Fibroblast of pulmonary artery (primary cell): ENCODE measurements at places on chromosomes 13 and 19.

DNA sequence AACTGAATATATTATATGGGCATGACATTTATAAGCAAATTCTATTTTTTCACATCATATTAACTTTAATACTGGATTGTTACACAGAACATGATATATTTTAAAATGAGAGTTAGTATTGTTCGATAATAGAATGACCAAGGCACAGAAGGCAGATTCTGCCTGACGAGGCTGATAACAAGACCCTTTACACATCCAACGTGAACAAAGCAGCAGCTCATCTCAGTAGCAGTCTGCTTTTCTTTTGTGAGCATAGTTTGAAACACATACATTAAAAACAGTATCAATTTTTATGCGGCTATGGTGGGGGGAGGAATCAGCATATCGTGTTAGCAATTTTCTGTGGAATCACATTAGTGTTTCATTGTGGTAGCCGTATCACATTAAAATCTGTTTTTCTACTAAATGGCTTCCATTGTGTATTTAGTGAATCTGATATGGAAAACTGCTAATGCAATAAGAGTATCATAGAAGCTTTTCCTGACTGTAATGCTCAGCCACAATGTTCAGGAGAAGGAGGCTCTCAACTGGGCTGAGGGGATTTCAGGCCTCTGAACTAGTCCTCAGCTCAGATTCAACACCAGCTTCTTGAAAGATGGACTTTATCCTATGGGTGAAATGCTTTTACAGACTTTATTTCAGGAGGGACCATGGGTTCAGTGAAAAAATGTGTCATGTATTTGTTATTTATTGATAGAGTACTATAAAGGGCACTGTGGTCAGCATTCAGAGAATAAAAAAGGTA is 4.0 kb downstream of the SMAD9 start:
- no peak for DNase-seq

- DNase-seq = no peak
Measured at GRCh38 chr13:26813980-26814348, 53.4 kb upstream of the GPR12 start.

DNA sequence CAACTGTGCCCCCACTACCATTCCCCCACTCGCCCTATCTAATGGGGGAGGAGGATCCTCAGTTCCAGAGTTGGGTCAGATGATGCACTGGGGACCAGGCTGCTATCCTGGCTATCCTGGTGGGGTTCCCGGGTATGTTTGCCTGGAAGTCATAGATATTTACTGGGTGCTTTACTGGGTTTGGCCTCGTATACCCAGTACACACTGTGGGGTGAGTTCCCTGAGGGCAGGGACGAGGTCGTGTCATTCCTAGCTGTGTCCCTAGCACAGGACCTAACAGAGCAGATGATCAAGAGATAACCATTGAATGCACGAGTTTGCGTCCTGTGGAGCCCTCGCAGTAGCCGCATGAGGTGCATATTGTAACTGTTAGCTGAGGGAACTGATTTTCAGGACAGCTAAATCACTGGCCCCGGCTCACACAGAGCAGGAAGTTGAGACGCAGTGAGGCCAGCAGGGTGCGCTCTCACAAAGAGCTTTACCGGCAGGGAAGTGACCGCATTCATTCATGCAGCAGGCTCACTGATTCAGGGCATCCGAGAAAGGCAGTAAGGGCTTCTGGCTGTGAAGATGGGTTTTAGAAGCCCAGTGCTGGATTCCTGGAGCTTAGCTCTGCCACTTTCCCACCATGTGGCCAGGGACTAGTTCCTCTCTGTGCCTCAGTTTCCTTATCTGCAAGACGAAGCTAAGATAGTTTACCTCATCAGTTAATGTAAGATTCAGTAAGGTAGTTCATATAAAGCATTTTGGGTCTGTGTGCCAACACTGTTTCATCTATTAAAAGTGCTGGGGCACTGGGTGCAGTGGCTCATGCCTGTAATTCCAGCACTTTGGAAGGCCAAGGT is 6.0 kb downstream of the RUVBL2 start:
- DNase-seq = peak; percentile 79

- DNase-seq = no peak
Measured at GRCh38 chr19:38018694-38019395, 111.8 kb downstream of the SIPA1L3 start.

DNA sequence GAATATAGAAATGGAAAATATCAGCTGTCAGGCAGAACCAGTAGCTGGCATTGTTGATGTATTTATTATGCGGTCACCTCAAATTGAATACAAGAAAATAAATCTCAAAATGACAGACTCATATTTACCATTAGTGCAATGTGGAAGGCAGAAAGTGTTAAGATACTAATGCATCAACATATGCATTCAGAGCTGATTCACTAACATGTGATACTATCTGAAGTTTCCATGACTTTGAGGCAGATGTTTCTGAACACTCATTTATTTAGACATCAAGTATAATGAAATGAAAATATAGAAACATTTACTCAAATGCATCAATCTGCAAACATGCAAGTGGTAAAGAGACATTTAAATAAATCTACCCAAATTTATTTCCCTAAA is 474.2 kb upstream of the SLC10A2 start:
- no peak for DNase-seq

DNA sequence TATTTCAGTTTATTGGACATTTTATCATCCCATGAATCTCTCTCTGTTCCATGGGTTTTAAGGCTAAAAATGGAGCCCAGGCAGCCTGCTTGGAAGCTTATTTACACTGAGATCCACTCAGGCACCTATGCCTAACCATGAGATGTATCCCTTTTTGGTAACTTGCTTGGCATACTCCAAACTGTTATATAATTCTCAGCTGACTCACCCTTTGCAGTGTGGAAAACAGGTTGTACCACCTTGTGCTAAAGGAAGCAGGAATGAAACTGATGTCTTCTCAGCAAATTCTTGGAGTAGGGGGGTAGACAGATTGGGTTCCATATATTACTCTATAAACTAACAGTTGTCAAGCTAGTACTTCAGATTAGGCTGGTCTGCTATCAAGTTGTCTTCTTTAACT is 483.6 kb downstream of the KLF5 start:
- no peak for DNase-seq

- DNase-seq = no peak
Measured at GRCh38 chr13:41186481-41186880, 7.9 kb downstream of the KBTBD7 start.

GRCh38 chr13:112456138-112457056 is 80.2 kb downstream of the SPACA7 start:
- no peak for DNase-seq

DNA sequence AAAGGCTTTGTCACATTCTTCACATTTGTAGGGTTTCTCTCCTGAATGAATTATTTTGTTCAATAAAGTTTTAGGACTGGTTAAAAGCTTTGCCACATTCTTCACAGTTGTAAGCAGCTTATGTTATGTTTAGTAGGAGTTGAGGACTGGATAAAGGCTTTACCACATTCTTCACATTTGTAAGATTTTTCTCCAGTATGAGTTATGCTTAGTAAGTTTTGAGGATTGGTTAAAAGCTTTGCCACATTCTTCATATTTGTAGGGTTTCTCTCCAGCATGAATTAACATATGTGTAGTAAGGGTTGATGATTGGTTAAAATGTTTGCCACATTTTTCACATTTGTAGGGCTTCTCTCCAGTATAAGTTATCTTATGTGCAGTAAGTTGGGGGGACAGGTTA is 79.9 kb downstream of the ZNF431 start:
- no peak for DNase-seq

GRCh38 chr19:50268041-50268440 is 61.1 kb downstream of the KCNC3 start:
- DNase-seq = peak; percentile 5
